ENCODE measurements at places on chromosomes 5 and 9.

GRCh38 chr9:21558615-21559401, 76.7 kb upstream of the IFNE start:
- DNase-seq: no peak

- DNase-seq: no peak
Measured at GRCh38 chr5:153676406-153676805, 185.9 kb downstream of the GRIA1 start.

- no peak for DNase-seq
Measured at GRCh38 chr9:23541976-23542375, 284.1 kb downstream of the ELAVL2 start.

DNA sequence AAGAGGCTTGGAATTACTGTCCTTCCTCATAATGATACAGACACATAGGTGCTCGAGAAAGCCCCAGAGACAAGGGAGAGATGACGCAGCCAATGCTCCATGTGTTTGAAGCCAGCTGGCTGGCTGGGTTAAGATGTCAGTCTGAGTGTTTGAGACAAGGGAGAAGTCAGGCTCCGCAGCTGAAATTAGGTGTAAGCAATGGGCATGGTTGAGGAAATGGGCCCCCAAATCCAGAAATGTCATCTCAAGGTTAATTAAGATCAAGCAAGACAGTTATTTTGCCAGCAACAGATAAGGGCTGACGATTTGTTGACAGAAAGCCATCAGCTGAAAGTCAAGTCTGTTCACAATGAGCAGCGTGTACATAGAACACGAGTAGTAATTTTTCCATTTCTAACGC, 713.4 kb downstream of the IRX1 start:
- no peak for DNase-seq

GRCh38 chr5:100574716-100575115, 39.5 kb downstream of the FAM174A start:
- no peak for DNase-seq

GRCh38 chr5:177982956-177983355, 13.1 kb downstream of the PROP1 start:
- no peak for DNase-seq
